ENCODE measurements at places on chromosomes 4 and X.

GRCh38 chrX:15594371-15594770 lies 6.4 kb downstream of the ACE2 start:
- no peak for DNase-seq

- DNase-seq = no peak
Observed at GRCh38 chr4:152666946-152667345, 12.9 kb downstream of the TMEM154 start.

DNA sequence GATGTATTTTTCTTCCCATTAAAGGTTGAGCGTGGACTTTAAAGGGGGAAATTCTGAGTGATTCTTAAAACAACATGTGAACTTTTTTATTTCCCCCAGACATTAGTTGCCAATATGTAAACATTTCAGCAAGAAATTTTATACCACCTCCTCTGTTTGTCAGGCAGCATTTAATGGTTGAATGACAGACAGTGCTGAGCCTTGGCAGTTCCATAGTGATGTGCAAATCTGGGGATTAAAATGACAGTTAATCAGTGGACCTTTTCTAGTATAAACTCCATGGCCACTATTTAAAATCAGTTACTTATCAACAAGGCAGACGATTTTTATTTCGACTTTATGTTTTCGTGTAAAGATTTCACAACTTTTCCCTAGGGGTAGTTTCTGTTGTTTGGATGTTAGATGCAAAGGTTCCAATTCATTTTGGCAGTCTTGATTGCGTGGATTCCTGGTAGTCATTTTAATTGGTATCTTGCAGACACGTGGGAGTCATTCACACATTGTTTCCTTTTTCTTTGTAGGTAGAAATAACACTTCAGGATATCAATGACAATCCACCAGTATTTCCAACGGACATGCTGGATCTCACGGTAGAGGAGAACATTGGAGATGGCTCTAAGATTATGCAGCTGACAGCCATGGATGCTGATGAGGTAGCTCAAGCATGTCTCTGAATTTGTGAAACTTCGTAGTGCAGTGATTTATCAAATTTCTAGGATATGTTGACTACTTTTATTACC lies 83.7 kb downstream of the FAT4 start:
- DNase-seq = no peak

GRCh38 chr4:39470402-39470801 lies 11.5 kb downstream of the LIAS start:
- DNase-seq = no peak

DNA sequence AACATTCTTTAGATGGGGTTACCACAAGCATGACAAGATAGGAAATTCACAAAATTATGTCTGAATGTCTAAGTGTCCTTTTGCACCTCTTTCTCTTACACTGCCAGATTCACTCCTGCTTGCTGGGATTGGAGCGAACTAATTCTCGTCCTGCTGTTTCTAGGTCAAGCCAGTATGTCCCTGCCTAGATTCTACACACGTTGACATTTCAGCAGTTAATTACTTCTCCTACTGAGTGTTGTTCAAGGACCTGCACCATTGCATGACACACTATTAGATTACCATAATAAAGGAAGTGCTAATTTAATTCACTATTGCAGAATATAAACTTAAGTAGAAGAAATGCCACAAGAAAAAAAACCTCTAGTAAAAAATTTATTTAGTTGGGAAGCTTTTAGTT lies 1911.7 kb downstream of the PCDH7 start:
- DNase-seq = no peak

- no peak for DNase-seq
Observed at GRCh38 chrX:153955228-153955732, 10.8 kb upstream of the RENBP start.

Measured in fibroblast of pulmonary artery (primary cell).